Astrocyte of the hippocampus (primary cell): ENCODE measurements at places on chromosomes 2 and 18.

- peak; percentile 87 for DNase-seq
Observed at GRCh38 chr2:102057502-102058292, 65.9 kb downstream of the IL1R2 start.

DNA sequence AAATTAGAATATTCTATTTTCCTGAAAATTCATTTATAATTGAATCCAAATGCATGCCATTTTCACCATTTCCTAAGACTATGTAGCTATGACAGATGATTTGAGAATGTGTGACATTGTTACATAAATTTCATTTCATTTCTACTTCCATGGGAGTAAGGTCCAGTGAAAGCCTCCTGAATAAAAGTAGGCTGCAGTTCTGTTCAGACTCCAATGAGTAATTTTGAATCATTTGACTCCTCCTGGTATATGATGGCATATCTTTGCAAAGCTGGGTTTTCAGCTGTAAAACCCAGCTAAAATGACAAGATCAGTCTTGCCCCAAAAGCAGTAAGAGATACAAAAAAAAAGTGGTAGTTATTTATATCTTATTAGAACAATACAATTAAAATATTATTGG lies 101.0 kb upstream of the DNAJC10 start:
- DNase-seq: no peak

- DNase-seq: peak; percentile 88
Observed at GRCh38 chr18:48948112-48949049, 2.4 kb downstream of the SMAD7 start.

DNA sequence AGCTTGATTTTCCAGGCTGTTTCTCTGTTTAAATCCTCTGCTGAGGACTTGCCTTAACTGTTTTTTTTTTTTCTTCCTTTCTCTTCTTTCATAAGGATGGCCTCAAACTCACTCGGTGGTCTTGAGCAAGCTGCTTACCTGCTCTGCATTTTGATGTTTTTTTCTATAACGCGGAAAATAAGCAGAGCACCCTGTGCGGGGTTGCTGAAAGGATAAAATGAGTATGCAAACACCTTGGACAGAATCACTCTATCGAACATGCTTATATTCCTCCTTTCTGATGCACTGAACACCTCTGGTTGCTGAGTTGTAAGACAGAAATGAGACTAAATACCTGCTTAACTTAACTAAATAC lies 41.1 kb upstream of the DSC1 start:
- no peak for DNase-seq

- DNase-seq: no peak
Observed at GRCh38 chr2:102707796-102708695, 53.8 kb upstream of the TMEM182 start.
